CD4-positive, alpha-beta T cell treated with Interleukin-6 at 100 ng/mL for 8 hours (primary cell): ENCODE measurements at places on chromosomes 12 and 14.

- no peak for DNase-seq
Measured at GRCh38 chr14:100761481-100761880, 34.8 kb downstream of the DLK1 start.

DNA sequence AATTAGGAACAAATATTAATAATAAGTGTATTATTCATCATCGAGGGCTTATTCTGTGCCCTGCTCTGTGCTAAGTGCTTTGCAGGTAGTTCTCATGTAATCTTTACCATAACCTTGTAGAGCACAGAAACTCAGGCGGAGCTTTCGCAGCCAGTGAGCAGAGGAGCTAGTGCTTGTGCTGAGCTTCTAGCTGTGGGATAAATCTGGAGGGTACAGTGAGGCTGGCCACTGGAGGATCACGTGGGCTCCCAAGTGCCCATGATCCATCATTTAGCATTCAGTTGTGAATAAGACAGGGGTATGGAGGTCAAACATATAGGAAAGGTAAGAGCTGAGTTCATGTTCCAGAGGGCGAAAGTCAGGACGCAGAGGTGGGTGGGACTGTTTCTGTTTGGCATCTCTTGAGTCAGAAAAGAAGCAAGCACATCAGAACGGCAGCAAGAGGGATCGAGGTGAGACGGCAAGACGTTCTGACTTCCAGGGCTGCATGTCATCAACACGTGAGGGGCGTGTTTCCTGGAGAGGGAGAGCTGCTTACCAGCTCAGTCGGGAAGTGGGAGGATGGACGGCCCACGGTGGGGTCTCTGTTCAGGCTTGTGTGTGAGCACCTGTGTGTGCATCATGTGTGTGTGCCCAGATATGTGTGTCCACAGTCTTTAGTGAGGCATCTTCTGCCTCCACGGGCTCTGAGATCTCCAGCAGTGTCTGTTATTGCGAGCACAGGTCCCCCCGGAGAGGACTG, 16.8 kb upstream of the KRT80 start:
- DNase-seq: no peak

DNA sequence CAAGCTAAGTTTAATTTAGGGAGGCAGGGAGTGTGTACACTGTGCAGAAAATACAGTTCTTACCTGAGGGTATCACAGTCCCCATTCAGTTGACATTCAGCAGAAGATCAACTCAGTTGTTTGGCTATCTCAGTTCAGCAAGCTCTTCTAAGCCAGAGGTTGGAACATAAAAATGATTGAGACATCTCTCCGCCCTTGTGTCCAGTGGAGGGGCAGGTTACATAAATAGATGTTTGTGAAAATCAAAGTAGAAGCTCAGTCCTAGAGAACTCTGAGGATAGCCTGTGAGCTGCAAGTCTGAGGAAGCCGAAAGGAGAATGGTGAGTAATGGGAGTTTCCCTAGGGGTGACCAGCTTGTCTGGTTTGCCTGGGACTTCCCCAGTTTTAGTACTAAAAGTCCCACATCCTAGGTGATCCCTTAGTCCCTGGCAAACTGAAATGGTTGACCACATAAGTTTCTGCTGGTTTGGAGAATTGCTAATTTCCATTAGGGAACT, 251.4 kb upstream of the ATP2B1 start:
- peak; percentile 18 for DNase-seq

- no peak for DNase-seq
Measured at GRCh38 chr12:121781998-121782979, 11.2 kb downstream of the RHOF start.

GRCh38 chr14:29028973-29029582, 262.5 kb downstream of the FOXG1 start:
- no peak for DNase-seq

DNA sequence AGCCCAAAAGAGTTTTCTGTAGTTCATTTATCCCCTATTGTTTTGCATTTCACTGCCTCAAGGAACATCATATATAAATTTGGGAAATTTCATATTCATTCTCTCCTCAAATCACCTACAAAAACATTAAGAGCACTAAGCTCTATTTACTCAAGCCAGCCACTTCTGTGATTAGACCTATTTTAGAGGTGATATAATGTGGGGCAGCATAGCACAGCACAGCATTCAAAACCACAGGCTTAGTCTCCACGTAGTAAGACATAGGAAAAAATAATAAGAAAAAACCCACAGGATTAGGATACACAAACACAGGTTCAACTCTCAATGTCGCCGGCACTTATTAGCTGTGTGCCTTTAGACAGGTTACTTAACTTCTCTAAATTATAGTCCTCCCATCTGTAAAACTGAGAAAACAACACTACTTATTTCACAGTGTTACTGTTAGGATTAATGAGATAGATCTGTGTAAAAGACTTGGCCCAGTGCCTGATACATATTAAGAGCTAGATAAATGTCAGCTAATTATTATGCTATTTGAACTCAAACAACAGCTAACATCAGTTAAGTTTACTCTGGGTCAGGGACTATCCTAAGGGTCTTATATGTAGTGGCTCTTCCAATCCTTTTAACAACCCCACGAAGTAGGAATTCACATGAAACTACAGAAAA, 20.3 kb downstream of the DCAF5 start:
- no peak for DNase-seq

- no peak for DNase-seq
Measured at GRCh38 chr12:63397807-63398206, 246.8 kb upstream of the AVPR1A start.

GRCh38 chr12:15526033-15526432, 203.7 kb downstream of the PTPRO start:
- DNase-seq: no peak

DNA sequence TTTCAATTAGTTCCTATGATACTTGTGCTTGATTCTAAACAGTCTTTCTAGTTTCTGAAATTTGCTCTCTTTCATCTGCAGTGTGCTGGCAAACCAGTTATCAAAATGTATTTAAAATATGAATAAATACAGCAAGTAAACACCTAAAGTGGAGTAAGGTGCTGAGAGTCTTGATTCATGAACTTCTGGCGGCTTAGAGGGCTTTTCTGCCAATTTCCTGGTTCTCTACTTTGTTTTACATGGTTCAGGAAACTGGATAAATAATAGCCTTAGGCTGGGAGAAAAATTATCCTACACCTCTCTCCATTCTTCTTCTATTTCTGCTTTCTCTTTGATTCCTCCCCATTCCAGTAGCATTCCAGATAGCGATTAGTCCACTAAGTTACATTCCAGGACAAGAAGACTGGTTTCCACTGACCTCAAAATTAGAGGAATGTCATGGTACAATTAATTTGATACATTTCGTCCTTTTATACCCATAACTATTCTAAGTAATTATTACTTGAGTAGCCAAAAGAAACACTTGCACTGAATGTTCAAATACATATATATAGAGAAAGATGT, 14.9 kb downstream of the ATP2B1 start:
- no peak for DNase-seq

DNA sequence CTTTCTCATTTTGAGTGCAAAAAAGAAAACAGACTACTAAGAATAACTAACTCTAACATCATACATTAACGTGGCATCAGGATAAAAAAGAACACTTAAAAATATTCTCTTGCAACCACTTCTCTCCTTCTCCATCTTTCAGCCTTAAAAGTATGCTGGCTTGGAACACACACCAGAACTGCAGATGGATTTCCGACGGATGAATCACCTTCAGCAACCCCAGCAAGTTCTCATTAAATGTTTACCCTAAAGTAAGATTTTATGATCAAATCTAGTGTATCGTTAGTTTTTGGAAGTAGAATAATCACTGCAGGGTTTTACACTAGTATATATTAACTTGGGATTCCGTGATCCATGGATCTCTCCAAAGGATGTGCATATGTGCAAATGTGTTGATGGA, 1.2 kb downstream of the NEK9 start:
- DNase-seq: no peak

GRCh38 chr12:39612250-39612649, 7.4 kb downstream of the ABCD2 start:
- no peak for DNase-seq

DNA sequence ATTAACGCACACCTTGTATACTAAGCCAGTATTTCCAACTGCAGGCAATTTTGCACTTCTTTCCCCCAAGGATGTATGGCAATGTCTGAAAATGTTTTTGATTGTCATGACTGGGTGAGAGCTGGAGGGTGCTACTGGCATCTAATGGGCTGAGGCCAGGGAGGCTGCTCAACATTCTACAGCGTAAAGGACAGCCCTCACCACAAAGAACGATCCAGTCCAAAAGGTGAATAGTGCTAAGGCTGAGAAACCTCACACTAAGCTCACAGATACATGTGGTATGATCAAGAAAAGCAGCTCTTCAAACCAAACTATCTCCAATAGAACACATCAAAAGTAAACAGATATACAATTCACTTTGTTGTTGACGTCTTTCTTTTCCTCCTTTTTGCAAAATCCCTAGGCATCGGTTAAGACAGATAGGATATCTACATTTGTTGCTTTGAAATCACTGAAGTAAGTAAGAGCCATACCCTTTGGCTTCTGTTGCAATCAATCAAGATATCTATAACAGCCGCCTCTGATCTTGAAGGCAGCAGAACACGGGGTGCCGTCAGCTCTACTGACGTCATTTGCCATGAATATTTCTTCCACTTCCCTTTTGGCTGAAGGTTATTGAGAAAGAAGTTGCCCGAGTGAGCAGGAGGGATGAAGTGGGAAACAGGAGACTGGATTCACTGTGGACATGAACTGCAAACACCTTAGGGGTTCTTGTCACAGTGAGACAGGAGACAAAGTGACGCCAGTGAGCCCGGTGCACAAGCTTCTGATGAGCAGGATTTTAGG, 218.3 kb downstream of the FOXN3 start:
- no peak for DNase-seq

- no peak for DNase-seq
Measured at GRCh38 chr14:92302481-92302880, 20.5 kb upstream of the SLC24A4 start.

DNA sequence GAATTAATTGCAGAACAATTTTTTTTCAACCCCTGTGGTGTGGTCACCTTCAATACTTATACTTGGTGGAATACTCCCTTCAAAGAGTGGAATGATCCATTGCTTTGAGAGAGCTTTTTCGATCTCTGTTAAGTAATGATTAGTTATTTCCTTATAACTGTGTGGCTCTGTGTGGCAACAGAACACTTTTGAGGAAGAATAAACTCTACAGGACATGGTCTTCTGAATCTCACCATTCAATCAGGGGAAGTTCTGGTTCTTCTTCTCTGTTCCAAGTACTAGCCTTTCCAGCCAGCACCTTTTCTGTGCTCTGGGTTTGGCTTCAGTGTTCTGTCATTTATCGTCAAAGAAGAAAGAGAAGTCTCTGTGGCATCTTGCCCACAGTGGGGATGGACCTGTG, 369.2 kb downstream of the ZFP36L1 start:
- DNase-seq: no peak

GRCh38 chr12:127761880-127762279, 505.1 kb upstream of the TMEM132C start:
- DNase-seq: no peak

GRCh38 chr12:9606736-9607372, 862 bp downstream of the KLRB1 start:
- no peak for DNase-seq

DNA sequence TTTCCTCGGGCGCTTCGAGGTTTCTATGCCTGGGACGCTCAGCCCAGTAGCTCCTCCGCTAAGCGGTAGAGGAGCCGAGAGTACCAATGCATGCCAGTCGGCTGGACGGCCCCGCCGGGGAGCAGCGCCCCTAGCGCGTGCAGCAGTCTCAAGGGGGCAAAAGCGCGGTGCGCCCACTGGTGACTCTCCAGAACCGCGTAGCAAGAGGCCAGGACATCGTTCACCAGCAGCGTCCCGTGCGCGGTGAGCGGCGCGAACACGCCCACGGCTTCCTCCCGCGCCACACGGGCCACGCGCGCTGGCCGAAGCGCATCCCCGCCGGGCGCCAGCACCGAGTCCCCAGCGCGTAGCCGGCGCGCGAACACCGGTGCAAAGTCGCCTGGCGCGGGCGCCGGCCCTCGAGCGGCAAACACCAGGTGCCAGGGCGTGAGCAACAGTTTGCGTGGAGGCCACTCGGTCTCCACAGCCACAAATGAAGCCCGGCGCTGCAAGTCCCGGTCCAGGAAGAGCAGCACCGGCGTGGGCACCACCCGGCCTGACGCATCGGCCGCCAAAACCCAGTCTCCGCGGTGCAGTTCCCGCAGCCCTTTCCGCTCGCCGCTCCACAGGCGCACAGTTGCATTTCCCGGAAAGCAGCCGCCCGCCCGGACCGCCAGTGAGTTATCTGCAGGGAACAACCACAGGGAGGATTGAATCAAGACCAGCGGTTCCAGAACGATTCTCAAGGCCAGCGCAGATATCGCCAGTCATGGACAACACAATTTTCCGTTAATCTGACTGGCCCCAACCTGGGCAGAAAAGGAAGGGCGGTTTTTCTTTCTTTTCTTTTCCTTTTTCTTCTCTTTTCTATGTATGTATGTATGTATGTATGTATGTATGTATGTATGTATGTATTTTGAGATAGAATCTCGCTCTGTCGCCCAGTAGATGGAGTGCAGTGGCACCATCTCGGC, 4.5 kb downstream of the DHH start:
- peak; percentile 11 for DNase-seq

DNA sequence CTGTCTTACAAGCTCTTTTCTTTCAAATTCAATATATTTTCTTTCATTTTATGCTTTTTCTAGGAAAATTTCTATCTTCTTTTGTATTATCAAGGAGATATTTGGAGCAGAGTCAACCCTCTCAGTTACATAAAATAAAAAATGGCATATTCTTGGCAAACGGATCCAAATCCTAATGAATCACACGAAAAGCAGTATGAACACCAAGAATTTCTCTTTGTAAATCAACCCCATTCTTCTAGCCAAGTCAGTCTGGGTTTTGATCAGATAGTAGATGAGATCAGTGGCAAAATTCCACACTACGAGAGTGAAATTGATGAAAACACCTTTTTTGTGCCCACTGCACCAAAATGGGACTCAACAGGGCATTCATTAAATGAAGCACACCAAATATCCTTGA, 20.6 kb downstream of the PIK3C2G start:
- DNase-seq: no peak

DNA sequence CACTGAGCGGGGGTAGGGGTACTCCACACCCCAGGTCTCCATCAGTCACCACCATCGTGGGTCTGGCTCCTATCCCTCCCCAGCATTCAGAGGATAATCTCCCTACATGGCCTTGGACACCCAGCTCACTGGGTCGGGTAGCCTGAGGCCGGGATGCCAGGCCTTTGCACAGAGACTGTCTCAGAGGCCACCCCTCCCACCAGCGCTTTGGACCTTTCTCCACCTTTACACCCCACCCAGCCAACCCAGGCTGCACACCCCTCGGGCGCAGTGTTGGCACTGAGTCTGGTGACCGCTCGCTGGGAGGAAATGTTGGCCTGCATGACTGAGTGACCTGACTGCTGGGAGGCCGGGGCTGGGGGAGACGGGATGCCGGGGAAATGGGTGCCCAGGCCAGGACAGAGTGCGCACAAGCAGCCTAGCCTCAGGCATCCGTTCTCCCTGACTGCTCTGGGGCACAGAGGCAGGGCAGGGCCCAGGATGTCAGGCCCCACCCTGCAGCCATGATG, 10.6 kb upstream of the LBHD2 start:
- DNase-seq: no peak
